ENCODE measurements at places on chromosomes 3 and 15.

DNA sequence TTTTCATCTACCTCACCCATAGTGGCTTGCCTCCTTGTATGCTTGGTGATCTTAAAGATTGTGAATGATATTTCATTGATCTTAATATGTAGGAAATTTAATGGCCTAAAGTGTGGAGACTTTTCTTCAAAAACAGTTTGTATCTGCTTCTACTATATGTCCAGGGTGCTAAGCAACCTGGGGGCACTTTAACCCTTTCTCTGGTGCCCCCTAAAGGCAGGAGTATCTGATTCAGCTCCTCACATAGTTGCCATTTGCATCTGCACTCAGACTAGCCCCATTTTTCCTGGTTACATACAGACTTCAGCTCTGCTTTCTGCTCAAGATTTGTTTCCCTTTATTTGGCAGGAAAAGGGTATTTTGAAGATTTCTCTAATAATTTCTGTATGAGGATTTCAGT is 5.2 kb upstream of the PFN2 start:
- no peak for DNase-seq

DNA sequence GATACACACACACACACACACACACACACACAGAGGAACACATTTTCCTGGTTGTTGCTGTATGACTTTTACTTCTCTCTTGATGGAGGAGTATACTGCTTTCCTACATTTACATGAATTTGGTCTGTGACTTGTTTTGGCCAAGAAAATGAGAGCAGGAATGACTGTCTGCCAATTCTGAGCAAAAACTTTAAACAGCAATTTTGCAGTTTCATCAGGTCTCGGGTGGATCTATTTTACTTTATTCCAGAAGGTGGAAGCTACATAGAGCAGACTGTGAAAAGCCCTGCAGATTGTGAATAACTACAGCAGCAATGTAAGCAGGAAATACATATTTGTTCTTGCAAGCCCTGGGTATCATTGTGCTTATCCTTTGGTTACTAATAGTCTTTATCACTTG is 1350.0 kb upstream of the EPHA6 start:
- no peak for DNase-seq

GRCh38 chr3:126015075-126015474 is 46.1 kb downstream of the ROPN1B start:
- no peak for DNase-seq

DNA sequence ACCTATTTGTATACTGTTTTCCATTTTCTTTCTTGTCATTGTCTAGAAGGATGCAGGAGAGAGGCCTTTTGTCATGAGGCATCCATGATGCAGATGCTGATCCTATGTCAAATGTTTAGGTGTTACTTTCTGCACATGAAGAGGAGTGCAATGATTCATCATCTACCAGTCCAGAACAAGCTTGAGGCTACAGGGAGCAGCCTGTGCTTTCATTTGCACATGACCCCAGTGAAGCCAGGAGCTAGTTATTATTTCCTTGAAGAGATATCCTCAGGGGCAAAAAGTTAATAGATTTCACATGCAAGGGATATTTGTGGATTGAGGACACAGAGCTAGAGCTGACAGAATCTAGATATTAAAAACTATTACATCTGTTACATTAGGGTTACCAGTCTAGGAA is 204.4 kb upstream of the TGFBR2 start:
- DNase-seq = no peak

DNA sequence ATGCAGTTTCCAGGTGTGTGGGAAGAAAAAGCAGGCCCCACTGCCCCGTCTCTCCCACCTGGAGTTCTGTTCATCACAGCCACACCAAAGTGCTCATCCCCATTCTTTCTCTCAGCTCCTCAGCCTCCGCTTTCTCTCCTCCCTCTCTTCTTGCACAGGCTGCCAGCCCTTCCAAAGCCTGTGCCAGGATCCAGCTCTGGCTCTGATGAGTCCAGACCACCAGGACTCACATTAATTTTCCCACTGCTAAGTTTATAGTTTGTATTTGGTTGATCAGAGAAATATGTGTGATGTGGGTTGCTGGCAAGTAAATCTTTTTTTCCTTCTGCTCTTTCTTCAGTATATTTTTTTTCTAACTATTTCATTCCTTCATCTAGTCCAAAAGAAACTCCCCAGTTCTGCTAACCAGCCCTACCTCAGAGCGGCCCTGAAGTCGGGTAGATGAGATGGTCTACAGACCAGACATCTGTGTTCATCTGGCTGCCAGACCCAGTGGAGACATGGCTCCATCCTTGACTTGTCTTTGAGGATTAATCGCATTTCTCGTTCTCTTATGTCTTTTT is 49.8 kb downstream of the BOC start:
- DNase-seq = no peak

DNA sequence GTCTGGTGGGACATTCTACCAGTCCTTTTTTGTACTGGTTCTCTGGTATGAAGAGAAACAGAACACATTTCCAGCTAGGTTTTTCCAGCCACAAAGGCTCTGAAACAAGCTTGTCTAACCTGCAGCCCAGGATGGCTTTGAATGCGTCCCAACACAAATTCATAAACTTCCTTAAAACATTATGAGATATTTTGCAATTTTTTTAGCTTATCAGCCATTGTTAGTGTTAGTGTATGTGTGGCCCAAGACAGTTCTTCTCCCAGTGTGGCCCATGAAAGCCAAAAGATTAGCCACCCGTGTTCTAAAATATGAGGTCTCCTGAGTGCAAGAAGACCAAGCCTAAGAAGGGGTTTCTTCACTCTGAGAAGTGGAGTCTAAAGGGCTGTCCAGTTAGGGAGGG is 18.4 kb upstream of the TIMP4 start:
- peak; percentile 14 for DNase-seq

- no peak for DNase-seq
Observed at GRCh38 chr15:45855907-45856579, 221.2 kb downstream of the SQOR start.

- no peak for DNase-seq
Observed at GRCh38 chr15:55003965-55004873, 192.5 kb downstream of the RSL24D1 start.

- no peak for DNase-seq
Observed at GRCh38 chr15:57382215-57382614, 5.9 kb downstream of the CGNL1 start.

DNA sequence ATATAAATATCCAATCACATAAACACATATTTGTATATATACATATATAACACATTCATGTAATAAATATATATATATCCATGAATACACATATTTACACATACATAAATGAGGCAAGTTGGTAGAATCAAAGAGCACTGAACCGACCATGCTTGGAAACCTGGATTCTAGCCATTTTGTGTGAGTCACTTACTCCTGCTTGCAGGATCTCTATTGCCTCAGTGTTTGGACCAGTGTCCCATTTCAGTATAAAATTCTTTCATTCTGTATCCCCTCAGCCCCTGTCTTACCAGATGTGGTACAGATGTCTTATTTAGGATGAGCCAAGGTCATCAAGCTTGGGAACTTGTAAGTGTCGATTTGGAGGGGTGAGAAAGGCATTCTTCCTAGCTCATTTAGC is 391.4 kb upstream of the FRG2C start:
- no peak for DNase-seq

GRCh38 chr3:194112120-194113106 is 23.5 kb upstream of the HES1 start:
- no peak for DNase-seq

- peak; percentile 67 for DNase-seq
Observed at GRCh38 chr15:84715441-84716035, 401 bp downstream of the SEC11A start.

DNA sequence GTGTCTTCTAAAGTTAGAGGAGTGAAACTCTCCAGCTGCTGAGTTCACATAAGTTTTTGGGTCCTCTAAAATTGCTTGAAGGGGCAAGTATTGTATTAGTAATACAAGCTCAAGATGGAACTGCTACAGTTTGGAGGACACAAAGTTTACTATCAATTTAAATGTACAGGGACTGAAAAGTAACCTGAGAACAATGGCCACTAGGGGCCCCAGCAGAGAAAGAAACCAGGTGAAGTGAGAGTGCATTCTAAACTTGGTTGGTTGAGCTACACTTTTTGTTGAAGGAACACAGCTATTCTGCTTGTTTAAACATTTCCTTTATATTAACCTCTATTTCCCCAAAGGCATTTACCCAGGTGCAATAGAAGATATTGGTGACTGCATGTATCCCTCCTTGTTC is 755.5 kb downstream of the GBE1 start:
- no peak for DNase-seq

- DNase-seq = no peak
Observed at GRCh38 chr3:167114619-167115018, 265.5 kb downstream of the ZBBX start.

- no peak for DNase-seq
Observed at GRCh38 chr3:186264608-186265400, 97.2 kb downstream of the DGKG start.

DNA sequence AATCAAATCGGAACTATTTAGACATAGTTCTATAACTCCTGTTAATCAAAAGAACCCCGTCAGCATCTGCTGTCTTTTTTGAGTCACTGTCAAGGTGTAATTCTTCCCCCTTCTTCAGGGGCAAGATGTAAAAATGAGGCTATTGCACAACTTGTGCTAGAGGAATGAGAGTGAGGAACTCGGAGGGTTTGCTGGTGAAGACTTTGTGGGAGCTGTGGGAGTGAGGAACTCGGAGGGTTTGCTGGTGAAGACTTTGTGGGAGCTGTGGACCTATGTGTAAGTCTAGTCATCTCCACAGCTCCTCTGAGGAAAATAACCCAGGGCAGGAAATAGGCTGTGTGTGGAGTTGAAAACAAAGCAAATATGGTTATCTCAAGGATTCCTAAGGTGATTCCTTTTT is 2.5 kb upstream of the CERS3 start:
- no peak for DNase-seq

DNA sequence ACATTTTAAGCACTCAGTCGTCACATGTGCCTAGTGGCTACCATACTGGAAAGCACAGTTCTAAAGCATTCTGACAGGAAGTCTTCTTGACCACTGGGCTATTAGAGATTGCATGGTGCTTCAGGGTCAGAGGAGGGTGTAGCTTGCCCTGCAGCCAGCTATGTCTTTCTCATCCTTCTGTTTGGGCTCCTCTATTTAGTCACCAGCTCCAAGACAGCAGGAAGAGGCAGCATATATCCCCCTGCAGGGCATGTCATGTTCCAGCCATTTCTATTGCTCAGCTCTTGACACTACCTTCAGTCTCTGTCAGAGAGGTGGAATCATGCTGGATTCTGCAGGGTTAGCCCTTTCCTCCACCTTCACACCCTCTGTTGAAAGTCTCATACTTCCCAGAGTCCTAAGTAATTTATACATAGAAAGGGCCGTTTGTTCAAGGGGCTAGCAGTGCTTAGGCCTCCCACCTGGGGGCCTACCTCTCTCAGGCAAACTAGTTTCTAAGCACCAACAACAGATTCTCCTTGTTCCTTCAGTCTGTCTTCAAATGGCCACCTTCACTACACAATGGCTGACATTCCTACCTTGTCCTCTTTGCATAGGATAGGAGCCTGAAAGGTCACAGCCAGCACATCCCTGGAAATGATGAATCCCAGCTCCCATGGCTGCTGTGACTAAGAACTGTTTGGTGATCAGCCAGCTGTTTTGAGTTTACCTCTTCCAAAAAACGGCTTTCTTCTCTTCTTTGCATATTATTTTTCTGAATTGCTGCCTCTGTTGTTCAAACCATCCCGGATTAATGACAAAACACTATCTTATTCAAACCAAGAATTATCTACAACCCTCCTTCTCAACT is 115.7 kb upstream of the BFSP2 start:
- peak; percentile 14 for DNase-seq

- no peak for DNase-seq
Observed at GRCh38 chr3:110938629-110939028, 133.0 kb upstream of the NECTIN3 start.

DNA sequence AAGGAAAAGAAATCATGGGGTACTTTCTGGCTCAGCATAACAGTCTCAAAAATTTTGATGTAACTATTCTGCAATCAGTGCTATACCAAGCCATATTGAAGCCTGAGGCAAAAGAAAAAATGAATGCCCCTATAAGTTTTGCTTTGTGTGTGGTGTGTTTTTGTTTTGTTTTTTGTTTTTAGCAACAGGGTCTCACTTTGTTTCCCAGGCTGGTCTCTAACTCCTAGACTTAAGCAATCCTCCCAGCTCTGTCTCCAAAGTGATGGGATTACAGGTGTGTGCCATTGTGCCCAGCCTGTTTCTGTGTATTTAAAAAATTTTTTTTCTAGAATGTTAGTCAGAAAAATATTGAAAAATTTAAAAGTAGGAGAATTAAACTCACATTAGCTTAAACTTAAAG is 93.2 kb downstream of the ZNF280D start:
- no peak for DNase-seq

DNA sequence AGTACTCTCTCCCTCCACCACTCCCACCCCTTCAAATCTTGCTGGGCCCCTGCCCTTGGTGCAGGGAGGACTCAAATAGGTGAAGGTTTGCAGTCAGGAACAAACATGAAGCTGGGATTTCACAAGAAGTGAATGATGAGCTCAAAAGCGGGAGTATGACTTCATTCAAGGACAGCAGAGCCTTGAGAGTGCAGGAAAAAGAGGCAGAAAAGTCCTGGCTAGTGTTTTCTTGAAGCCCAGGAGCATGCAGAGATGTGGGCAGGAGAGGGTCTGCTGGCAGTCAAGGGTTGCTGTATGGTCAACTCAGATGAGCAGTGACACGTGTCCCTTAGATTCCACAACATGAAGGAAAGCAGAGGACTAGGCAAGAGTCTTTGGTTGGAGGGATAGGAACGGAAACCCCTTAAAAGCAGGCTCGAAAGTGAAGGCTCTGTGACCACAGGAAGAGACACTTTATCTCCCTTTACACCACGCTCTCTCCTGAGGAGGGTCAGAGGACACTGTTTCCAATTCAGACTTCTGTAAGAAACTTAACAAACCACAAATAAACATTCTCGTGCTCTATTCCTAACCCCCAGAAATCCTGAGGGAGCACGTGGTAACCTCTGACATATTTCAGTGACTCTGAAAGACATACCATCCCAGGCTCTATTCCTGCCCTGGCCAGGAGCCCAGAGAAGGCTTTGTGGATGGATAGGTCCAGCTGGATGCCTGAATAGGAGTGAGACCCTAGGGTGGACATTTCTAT is 168.0 kb upstream of the NDN start:
- DNase-seq = peak; percentile 1

GRCh38 chr15:60574801-60575631 is 96.1 kb upstream of the ICE2 start:
- no peak for DNase-seq

- DNase-seq = no peak
Observed at GRCh38 chr15:91023720-91024119, 1.3 kb upstream of the VPS33B start.

DNA sequence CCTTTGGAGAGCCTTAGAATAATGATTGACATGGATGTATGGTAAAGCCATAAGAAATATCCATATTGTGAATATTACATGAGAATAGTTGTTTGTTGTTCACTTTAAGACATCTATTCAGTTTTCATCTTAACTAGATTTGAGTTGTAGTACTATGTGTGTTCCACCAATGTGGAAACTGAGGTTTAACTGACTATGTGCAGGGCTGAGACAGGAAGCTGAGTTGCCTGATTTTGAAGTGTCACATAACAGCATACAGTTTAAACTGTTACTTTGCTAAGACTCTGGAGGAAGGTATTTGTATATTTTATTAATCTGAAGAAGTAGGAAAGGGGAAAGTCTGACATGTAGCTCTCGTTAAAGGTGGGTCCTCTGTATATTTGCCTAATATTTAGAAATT is 2.1 kb downstream of the ECT2 start:
- DNase-seq = no peak

All from OCI-M1 (cell line).